ENCODE measurements at places on chromosomes 3 and 15.

DNA sequence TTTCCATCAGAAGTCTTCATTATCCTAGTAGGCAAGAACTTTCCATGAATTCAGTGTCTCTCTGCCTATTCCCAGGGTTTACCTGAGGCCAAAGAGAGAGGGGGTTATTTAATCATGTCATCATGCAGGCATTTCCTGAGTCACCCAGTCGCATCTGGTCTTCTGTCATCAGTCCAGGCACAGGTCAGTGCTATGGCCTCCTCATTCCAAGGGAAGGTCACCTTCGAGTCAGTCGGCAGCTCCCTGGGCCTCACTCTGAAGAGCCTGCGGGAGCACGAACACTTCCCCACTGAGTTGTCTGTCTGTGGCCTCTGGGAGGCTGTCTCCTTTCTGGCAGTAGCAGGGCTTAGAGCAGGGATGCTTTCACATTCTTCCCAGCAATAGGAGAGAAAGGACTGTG lies 26.2 kb upstream of the LRTM1 start:
- no peak for DNase-seq

- DNase-seq = no peak
These were observed 493.4 kb upstream of the TGFBR2 start for GRCh38 chr3:30112902-30113484.

DNA sequence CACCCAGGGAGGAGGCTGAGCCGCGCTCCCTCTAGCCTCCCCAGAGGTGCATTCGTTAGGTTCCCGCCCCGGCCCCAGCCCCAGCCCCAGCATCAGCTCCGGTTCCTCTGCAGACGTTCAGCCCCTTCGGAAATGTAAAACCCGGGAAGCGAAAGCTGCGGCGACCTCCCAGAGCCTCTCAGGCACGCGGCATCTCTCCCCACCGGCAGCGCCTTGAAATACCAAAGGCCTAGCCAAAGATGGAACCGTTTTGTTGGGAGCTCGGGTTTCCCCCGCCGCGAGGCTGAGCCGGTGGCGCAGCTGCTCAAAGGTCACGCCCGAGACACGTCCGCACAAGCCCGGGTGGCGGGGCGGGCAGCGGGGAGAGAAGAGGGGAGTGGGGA lies 77.8 kb upstream of the HES1 start:
- no peak for DNase-seq

GRCh38 chr3:135771760-135772159 lies 193.8 kb upstream of the PPP2R3A start:
- DNase-seq = no peak

- no peak for DNase-seq
These were observed 6.3 kb downstream of the ATP13A4 start for GRCh38 chr3:193548406-193548805.

DNA sequence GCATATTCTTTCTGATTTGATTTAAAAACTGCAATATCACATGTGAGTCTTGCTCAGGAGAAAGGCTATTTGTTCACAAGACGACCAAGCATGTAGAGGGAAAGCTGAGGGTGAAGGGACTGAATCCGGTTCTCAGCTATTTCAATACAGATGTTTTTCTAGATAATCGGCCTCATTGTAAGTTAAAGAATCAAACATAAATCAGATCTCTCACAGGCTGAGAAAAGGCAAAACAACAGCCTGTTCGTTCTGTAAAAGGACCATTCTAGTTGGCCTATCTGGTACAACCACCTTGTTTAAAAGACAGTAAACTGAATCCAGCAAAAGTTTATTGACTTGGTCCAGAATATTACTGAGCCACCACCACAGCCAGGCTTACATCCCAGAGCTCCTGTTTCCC lies 1045.7 kb upstream of the CFAP20DC start:
- no peak for DNase-seq

- no peak for DNase-seq
These were observed 45.1 kb downstream of the IL17RD start for GRCh38 chr3:57120040-57120439.

DNA sequence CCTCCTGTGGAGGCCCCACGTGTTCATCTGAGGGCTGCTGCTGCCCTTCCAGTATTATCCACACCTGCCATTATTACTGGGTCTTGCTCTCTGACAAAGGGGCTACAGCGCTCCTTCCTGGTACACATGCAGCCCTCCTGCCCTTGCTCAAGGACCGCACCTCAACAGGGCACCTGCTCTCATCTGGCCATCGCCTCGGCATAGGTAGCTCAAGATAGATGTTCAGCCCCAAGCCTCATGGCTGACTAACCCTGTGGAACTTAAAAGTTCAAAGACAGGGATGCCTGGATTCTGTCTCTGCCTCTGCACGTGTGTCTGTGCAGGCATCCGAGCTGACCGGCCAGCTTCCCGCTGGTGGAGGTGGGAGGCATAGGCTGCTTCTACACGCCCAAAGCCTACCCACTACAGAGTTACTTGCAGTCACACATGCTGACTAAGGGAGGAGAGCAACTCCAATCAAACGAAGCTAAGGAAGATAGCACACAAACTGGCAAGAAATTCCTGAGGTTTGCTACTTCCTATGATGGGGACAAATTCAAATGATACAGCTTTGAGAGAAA lies 152.5 kb upstream of the ATP10A start:
- no peak for DNase-seq

GRCh38 chr3:101902041-101902440 lies 52.7 kb downstream of the NFKBIZ start:
- DNase-seq = no peak

- no peak for DNase-seq
These were observed 107.7 kb upstream of the RPL32 start for GRCh38 chr3:12948891-12949711.

- no peak for DNase-seq
These were observed 366.5 kb downstream of the GAP43 start for GRCh38 chr3:115989684-115990421.

DNA sequence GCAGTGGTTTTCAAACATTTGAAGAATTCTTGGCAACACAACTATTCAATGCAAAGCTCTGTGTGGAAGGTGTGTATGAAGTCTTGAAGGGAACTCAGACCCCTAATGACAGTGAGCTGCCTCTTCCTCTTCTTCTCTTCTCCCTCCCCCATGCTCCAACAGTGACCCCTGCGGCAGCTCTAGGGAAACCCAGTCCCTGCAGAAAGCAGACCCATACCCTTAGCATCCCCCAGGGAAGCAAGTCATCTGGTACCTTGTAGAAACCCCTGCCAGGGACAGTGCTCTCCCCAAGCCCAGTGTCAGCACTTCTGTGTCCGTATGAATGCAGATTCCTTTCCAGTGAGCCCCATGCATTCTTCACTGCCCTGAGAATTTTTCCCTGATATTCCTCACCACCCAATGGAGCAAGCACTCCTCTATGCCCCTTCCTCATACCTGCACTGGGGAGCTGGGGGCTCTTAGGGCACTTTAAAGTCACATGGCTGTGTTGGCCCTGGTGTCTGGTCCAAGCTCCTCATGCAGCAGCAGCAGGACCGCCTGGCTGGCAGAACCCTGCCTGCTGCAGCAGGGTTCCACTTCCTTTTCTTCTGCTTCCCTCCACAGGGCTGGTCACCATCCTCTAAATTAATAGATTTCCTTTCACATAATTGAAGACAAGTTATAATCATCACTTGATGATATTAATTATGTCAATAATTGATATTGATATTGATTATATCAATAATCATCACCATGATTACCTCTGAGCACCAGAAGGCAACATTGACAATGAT lies 442.5 kb downstream of the EPHB1 start:
- DNase-seq = no peak

DNA sequence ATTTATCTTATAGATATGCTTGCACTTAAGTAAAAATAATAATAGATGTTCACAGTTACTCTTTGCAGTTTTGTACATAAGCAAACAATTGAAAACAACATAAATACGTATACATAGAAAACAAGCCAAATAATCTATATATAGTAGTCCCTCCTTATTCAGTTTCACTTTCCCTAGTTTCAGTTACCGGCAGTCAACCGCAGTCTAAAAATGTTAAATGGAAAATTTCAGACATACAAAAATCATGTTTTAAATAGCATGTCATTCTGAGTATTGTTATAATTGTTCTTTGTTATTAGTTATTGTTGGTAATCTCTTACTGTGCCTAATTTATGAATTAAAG lies 262.0 kb downstream of the CGGBP1 start:
- DNase-seq = no peak

DNA sequence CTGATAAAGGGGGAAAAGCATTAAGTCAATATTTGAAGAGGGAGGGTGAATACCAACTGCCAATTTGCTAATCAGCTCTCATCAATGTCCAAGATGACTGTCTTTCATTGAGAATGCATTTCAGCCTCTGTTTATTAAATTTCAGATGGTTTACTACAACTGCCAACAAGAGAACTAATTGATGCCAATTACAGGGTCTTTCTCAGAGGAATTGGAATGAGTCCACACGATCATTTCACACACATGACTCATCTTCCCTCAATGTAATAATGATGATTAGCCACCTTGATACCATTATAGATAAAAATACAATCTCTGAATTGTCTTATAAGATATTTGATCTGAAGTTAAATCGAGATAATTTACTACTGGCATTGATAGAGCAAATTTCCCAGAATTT lies 1274.4 kb downstream of the ROBO2 start:
- no peak for DNase-seq

DNA sequence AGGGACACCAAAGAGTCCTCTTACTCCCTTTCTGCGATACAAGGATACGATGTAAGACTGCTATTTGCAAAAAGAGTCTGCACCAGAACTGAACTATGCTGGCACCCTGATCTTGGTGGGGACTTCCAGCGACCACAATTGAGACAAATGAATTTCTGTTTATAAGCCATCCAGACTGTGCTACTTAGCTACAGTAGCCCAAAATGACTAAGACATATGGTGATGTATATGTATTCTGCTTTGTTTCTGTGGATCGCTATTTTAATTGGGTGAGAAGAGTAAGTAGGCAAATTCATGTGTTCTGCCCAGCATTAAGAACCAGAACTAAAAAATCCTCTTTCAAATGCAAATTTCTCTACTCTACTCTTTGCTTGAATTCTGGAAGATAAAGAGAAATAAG lies 720.9 kb downstream of the DIPK2A start:
- DNase-seq = no peak

- DNase-seq = no peak
These were observed 411.1 kb upstream of the RGMA start for GRCh38 chr15:93500155-93500554.

GRCh38 chr15:67098768-67099282 lies 33.4 kb downstream of the SMAD3 start:
- DNase-seq = no peak

GRCh38 chr3:70766301-70766700 lies 453.9 kb upstream of the MDFIC2 start:
- no peak for DNase-seq

GRCh38 chr15:60328852-60329443 lies 68.8 kb downstream of the ANXA2 start:
- no peak for DNase-seq

GRCh38 chr3:135231737-135232136 lies 436.7 kb downstream of the EPHB1 start:
- DNase-seq = no peak

DNA sequence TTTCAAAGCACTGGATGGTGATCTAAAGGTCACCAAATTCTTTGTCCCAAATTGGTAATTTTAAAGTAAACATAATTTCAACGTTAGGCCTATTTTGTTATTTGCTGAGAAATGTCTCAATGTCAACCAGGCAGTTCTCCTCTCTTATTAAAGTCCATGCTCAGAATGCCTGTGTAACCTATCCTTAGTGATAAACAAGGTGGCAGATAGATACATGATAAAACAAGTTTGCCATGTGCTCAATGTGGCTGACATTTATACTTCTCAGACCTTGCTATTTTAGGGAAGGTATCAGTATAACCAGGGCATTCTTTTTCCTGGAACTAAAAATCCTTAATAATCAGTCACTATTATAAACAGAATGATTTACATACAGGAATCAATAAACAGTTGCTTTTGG lies 8.5 kb downstream of the MBNL1 start:
- DNase-seq = no peak

GRCh38 chr3:28935146-28935545 lies 345.7 kb upstream of the RBMS3 start:
- no peak for DNase-seq

DNA sequence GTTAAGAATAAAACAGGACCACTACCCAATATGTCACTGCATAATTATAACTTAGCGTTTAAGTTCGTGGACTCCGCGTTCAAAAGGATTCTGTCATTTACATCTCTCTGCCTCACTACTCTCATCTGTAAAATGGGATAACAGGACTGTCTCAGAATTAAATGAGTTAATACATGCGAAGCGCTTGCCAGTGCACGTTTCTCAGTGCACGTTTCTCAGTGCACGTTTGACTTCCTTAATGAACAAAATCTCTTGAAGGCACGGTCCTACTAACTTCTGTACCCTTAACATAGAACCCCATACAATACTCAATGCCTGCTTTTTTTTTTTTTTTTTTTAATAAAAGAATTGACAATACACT lies 499 bp downstream of the RABL3 start:
- no peak for DNase-seq
